ENCODE measurements at places on chromosomes 5 and 9.
A peak's percentile ranks its signal among the peaks of the same experiment; 100 is the strongest.

GRCh38 chr9:113787871-113788270, 88.2 kb upstream of the ZNF618 start:
- no peak for DNase-seq

DNA sequence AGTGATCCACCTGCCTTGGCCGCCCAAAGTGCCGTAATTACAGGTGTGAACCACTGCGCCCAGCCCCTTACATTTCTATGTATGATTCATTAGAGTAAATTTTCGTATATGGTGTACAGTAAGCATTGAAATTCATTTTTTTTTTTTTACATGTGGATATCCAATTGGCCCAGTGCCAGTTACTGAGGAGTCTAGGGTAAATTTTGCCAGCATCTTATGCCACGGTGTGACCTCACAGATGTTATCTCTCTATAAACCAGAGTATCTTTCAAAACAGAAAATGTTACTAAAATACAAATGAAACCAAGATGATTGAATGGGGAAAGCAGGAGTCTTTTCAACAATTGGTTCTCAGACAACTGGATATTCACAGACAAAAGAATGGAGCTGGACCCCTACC, 64.7 kb downstream of the IPPK start:
- DNase-seq, result no peak

DNA sequence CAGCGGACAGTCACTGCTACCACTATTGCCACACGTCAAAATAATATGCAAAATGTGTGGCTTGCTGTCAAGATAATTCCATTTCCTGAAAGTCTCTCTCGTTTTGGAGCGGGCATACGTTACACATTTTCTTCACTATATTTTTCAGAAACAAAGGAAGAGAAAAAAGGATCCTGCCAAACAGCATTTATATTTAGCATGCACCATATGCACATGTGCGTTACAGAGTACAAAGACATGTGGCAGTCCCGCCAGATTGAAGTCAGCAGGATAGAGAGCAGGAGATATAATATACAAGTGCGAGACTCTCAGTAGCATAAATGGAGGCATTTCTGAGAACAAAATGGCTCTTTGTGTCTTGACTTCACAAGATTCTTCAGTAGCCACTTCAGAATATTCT, 221.6 kb upstream of the KIF2A start:
- DNase-seq, result no peak

DNA sequence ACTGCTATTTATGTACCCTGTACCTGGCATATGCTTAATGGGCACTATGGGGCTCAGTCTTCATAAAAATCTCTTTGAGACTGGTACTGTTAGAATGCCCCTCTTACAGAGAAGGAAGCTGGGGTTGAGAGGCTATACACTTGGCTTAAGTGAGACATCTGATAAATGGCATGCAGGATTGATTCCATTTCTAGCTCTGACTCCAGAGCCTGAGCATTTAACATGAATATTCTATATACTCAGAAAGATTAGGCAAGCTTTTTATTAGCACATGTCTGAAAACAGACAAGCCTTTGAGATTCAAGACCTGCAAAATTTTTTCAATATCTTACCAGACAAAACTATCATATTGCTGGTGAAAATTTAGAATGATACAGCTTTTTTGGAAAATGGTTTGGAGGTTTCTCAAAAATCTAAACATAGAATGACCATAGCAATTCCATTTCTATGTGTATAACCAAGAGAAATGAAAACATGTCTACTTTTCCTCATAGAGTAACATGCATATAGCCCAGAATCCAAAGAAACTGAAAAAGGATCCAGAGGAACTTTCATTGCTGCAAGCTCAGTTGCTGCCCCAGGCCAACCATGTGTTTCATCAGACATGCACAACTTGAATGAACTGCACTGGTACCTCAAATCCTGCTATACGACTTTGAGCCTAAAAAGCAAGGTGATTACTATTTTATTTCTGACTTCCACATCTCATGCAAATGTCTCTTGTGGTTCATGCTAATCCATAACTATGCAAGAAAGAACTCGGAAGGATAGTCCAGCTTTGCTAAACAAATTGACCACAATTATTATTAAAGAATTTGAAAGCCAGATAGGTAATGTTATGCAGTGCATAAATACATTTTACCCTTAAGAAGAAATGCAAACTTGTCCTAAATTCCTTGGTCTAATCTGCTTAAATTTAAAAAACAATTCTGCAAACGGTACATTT, 389.0 kb upstream of the GRIA1 start:
- DNase-seq, result no peak

GRCh38 chr5:2524620-2525019, 226.9 kb downstream of the IRX2 start:
- DNase-seq, result no peak

- DNase-seq, result peak; percentile 60
These were observed 64.4 kb downstream of the PLCXD3 start for GRCh38 chr5:41445937-41446563.

DNA sequence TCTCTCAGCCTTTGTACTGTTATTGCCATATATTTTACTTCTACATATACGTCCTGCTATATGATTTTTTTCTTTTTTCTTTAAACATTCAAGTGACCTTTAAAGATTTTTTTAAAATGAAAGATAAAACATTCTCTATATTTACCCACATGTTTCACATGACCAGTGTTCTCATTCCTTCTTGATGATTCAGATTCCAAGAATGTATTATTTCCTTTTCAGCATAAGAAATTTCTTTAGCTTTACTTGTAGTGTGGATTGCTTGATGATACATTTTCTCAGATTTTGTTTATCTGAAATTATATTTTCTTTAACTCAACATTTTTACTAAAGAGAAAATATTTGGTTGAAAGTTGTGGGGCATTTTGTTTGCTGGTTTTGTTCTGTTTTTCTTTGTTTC, 792.1 kb downstream of the BRINP1 start:
- DNase-seq, result no peak

DNA sequence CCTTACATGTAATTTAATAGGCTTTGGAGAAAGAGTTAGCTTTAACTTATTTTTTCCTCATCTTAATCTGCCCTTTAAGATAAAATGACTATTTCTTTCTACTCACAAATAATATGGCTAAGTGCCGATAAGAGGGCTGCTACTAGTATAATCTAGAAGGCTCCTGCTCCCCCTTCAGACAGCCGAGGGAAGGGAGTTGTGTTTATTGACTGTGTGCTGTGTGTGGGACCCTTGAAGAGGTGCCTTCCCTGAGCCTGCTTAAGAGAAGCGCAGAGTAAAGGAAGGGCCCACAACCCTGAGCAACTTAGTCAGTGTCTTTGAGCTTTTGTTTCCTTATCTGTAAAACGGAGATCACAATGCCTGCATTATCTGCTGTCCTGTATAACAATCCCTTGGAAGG, 28.1 kb upstream of the CKMT2 start:
- DNase-seq, result no peak

DNA sequence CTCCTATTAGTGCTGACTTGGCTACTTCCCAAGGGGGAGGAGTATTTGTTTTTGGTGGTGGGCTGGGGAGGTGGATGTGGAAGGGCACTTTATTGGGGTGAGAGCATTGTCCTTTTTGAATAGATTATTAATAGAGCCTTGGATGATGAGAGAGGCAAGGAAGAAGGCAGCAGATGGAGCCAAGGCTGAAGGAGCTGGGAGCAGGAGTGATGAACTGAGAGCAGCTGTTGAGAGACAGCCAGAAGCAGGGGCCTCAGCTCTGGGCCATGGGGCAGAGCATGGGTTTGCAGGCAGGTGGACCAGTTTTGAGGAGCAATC, 29.6 kb downstream of the RGS3 start:
- no peak for DNase-seq

DNA sequence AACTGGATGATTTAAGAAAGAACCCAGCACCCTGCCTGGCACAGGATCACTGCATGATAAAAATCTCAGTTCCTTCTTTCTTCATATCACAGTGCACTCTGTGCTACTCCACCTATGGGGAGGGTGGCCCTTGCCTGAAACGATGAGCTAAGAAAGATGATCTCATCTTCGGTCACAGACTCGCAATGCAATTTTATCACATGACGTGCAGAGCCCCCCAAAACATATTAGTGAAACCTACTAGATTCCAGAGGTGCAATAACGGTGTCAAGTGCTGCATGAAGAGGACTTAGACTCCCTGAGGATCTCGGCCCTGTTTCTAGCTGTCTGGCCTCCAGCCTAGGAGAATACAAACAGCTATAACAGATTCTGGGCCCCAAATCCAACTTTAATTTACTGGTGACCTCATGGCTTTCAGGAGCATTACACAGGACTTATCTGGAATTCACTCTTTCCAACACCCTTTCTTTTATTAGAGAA, 104.0 kb downstream of the EBF1 start:
- no peak for DNase-seq

Measured in right atrium auricular region (tissue), 2 donors.